ENCODE measurements at places on chromosomes 5 and 9.

- DNase-seq = no peak
These were observed 137.1 kb upstream of the TMEM161B start for GRCh38 chr5:88405783-88406182.

- DNase-seq = no peak
These were observed 62.4 kb downstream of the MEF2C start for GRCh38 chr5:88820581-88820980.

DNA sequence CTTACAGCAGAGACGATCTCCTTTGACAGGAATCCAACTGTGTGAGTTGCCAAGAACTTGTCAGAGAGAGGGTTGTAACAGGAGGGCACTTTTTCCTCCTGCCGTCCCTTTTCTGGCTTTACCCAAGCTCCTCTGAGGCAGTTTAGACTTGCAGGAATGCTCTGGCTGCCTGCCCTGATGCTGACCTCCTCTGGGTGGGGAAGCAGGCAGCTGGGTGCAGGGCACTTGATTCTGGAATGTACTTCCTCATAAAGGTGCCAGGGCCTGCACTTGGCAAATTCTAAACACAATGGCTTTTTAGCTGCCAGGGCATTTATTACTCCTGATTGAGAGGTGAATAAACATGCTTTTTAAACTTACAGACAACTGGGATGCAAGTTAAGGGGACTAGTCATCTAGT is 190.4 kb downstream of the EPB41L4A start:
- no peak for DNase-seq

DNA sequence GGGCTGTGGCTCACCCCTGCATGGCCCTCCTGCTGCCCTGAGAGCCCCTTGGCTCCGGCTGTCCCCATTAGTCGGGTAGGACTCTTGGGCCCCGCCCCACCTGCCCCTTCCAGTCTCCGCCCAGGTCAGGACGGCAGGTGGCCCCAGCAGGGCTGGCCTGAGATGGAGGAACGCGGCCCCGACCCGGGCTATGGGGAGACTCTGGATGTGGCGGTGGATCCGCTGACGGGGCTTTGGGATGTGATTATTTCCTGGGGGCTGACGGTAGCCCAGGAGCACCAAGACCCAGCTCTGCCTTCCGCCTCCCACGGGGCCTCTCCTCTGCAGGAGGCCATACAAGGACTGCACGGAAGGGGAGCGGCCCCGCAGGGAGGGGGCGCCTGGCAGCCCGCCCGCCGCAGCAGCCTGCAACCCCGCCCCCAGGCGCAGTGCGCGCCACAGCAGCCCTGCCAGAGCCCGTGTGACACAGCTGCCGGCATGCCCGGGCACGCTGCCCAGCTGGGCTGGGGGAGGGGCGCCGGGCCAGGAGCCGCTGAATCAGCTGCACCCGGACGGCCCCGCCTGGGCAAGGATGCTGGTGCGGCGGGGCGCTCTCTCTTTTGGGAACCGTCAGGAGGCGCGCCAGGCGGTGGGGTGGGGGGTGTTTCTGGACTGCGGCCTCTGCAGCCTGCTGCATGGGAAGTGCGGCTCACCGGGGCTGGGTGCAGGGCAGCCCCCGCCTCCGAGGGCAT is 9.2 kb downstream of the TMEM250 start:
- DNase-seq = peak; percentile 83

GRCh38 chr5:115815693-115816225 is 700 bp downstream of the CDO1 start:
- DNase-seq = no peak

GRCh38 chr5:173229382-173229959 is 5.5 kb downstream of the NKX2-5 start:
- DNase-seq = no peak

All from COLO829 (cell line).